ENCODE measurements at places on chromosomes 7 and 10.

GRCh38 chr10:98694883-98695282 lies 248.1 kb upstream of the HPS1 start:
- DNase-seq: no peak

- no peak for DNase-seq
These were observed 104.2 kb upstream of the EEPD1 start for GRCh38 chr7:36048902-36049240.

- DNase-seq: no peak
These were observed 2.1 kb upstream of the MSMB start for GRCh38 chr10:46048152-46048551.

DNA sequence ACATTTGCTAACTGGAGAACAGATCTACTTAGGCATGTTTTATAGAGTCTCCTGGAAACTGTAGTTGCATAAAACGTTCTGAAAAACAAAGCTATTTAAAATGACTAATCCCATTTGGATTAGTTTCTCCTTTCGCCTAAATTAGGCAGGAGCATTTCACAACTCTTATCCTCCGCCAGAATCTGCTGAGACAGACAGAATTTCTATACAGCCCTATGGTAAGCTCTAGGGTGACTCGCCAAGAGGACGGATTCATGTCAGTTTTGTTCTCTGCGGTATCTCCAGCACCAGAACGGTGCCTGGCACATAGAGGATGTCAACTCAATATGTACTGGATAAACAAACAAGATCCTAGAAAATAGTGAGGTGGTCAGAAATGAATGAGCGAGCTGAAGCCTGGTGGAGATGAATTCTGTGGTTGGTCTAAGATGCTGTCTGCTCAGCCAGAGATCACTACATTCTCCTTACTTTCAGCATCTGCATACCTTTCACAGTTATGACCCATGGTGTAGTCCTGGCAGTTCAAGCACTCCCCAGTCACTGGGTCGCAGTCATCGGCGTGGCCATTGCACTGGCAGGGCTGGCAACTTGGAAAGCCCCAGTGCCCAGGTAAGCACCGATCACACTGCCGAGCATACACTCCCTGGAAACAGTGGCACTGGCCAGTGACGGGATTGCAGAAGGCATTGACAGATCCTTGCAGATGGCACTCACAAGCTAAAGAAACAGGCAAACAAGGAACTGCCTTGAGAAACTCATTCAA lies 44.0 kb downstream of the LAMB1 start:
- no peak for DNase-seq

- no peak for DNase-seq
These were observed 10.3 kb upstream of the STK17A start for GRCh38 chr7:43572516-43573049.

GRCh38 chr7:5248201-5248885 lies 34.4 kb upstream of the SLC29A4 start:
- DNase-seq: no peak

DNA sequence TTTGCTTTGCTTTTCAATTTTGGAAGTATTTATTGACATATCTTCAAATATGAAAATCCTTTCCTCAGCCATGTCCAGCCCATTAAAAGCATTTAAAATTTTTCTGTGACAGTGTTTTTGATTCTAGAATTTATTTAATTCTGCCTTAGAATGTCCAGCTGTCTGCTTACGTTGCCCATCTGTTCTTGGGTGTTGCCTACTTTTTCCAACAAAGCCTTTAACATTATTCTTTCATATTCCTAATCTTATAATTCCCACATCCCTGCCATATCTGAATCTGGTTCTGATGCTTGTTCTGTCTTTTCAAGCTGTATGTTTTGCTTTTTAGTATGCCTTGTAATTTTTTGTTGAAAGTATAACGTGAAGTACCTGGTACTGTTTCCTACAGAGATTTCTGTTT lies 204.7 kb upstream of the VSTM2A start:
- no peak for DNase-seq
